Stimulated activated CD4-positive, alpha-beta T cell treated with anti-CD3 and anti-CD28 coated beads, Interleukin-15, amount 100 ng/mL, for 48 hours (primary cell): ENCODE measurements at places on chromosomes 2 and 18.

- no peak for DNase-seq
Observed at GRCh38 chr2:74658516-74658915, 4.5 kb downstream of the SEMA4F start.

DNA sequence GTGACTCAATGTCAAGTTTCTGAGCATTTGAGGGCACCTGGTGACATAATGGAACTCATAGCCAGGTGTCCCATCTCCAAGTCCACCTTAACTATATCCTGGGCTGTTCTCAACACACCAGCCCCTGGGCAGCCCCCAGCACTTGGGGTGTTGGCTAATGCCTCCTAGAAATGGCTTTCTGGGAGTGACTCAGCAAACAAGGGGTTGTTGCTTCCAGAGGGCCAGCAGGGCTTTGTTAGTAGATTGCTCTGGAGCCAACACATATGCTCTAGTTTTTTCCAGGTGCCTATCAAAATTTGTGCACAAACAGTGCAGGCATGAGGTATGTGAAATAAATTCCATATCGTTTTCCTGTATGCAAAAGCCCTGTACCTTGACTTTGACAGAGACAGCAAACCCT, 448.4 kb downstream of the SLC4A3 start:
- DNase-seq: no peak

- DNase-seq: no peak
Observed at GRCh38 chr2:4792126-4792525, 900.1 kb upstream of the SOX11 start.

DNA sequence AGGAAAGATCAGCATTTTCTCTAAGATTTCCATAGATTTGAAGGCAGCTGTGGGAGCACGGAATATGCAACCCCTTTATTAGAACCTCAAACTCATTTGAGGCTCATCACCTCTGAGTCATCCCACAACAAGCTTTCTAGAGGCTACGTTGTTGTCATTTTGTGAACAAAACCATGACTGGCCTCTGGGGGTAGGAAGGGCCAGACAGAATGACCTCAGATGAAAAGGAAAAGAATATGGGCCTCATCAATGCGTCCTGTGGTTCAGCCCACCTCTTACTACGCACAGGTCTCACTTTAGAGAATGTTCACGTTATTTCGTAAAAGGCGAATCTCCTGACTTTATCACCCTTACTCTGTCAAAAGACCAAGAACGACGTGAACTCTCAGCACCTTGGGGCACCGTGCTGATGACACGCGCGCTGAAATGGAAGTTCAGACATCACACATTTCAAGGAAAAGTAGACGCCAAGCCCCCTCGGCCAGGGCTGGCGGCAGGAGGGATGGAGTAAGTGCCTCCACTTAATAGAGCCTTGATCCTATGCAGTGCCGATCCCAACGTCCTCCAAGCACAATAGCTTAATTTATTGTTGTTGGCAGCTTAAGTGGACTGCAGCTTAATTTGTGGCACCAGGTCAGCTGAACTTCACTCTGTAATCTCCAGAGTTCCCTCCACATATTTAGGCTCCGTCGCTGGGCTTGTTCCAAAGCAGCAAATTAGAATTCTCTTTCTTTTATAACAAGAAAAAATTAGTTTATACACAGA, 208.3 kb downstream of the EIPR1 start:
- no peak for DNase-seq

DNA sequence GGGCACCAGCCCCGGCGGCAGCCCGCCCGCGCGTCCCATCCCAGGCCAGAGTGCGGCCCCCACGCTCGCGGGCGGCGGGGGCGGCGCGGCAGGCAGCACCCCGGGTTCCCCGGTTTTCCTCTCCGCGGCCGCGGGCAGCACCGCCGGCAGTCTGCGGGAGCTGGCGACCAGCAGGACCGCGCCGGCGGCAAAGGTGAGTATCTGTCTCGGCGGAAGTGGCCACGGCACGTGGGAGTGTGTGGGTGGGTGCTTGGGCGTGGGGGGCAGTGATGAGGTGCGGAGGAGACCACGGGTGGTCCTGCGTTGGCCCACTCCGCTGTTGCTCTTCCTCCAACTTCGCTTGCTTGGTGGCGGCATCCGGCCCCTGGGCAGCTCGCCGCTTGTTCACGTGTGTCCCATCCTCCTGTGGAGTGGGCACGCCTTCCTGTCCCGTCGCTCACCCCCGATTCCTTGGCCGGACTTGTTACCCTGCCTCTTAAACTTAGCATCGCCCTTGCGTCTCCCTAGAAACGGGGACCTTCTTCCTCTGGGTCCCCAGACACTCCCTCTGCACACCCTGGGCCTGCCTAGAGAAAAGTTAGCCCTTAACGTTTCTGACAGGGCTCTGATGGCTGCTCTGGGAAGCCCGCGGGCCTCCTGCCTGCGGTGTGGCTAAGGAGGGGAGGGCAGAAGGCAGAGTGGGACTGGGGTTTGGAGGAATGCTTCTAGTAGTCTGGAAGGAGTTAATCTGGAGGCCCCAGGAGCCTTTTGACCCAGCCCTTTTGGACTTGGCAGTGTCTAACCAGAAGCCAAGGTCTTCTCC, 1.1 kb downstream of the SH3RF3 start:
- no peak for DNase-seq

- no peak for DNase-seq
Observed at GRCh38 chr2:104368089-104368488, 485.8 kb upstream of the POU3F3 start.

DNA sequence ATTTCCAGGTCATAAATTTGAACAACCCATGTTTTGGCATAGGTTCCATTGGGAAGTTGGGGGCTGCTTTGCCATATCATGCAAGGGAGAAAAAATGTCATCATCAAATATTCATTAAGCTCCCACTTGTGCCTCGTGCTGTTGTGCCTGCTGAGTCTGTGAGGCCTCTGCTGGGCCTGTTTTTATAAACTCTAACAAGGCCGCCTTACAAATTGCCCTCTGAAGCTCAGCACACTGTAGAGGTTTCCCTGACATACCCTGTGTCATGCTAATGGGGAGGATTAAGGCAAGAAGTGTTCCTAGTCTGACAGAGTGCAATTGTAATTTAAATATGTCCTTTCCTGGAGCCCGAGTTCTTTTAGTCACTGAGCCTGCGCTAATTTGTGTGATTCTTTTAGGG, 17.6 kb downstream of the OSBPL6 start:
- DNase-seq: no peak

DNA sequence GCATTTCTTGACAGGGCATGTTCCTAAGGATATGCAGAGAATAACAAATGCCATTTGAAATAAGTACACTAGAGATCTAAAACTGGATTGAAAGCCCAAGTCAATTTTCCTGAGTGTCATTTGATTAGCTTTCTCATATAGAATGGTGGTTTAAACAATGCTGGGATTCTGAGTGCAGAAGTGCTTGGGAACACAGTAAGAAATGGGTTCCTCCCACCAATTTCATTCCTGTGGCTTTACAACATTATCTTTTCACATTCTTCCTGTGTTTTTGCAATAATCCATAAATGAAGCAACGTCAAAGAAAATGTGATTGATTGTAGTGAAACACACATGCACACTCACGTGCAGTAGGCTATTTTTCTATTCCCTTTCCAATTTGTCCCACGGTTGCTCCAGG, 1858.4 kb upstream of the PIK3C3 start:
- DNase-seq: no peak

DNA sequence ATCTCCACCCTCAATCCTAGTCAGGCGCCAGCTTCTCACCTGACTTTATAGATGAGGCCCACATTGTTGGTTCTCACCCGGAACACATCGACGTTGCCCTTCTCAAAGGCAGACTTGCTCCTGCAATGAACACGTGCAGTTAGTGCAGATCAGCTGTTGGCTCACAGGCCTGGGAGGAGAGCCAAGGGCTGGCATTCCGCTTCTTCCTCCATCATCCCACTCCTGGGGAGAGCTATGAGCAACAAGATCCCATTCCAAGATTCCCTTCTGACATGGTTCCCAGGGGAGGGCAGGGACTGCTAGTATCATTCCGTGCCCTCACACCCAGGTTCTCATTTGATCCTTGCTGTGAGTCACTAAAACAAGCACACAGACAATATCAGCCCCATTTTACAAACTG, 15.1 kb downstream of the LOXHD1 start:
- DNase-seq: no peak
